ENCODE measurements at places on chromosomes 12 and 14.

GRCh38 chr12:109728921-109729320 lies 15.3 kb downstream of the FAM222A start:
- no peak for DNase-seq

DNA sequence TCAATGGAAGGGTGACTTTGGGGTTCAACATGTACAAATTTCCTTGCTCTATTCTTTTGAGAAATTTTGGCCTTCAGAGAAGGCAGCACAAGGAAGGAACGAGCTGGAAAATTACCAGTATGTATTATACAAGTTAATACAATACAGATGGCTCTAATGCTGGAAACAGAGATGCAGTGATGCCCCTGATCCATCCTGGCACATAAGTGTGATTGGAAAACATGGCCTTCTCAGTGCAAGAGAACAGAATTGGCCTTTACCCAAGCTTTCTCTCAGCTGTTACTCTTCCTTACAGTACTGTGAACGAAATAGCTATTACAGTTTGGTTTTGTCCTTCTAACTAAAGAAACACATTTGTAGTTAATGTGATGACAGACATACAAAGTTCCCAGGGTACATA lies 102.5 kb upstream of the GPHB5 start:
- no peak for DNase-seq

GRCh38 chr14:94717808-94718207 lies 52.1 kb downstream of the GSC start:
- DNase-seq = no peak

- DNase-seq = no peak
Measured at GRCh38 chr12:15801770-15802744, 12.9 kb upstream of the EPS8 start.

GRCh38 chr12:124044809-124045321 lies 71.8 kb downstream of the ZNF664 start:
- DNase-seq = no peak

- DNase-seq = no peak
Measured at GRCh38 chr14:63578300-63578699, 35.1 kb upstream of the PPP2R5E start.

GRCh38 chr14:104794631-104794992 lies 936 bp downstream of the AKT1 start:
- no peak for DNase-seq

- DNase-seq = no peak
Measured at GRCh38 chr12:53643232-53643979, 17.2 kb upstream of the ATF7 start.

DNA sequence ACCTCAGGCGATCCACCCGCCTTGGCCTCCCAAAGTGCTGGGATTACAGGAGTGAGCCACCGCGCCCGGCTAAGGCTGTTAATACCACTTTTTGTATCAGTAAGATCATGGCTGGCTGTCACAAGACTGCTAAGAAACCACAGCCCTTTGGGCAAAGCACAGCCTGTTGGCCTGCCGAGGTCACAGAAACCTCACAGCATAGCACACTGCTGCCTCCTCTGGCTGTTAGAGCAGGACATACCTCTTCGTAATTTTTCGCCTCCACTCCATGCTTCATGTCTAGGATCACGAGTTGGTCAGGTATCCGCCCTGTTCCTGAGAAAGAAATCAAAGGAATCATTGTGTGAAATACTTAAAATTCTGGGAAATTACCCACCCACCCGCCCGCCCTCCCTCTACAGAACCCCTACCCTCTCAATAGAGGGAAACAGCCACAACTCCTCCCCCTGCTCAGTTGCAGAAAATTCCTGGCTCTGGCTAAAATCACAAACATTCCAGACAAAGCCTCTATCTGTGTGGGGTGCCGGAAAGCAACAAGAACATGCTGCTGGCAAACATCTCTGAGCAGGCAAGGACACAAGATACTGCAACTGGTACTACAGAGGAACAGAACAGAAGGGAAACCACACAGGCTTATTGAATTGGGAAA lies 20.7 kb upstream of the NEK9 start:
- DNase-seq = no peak

DNA sequence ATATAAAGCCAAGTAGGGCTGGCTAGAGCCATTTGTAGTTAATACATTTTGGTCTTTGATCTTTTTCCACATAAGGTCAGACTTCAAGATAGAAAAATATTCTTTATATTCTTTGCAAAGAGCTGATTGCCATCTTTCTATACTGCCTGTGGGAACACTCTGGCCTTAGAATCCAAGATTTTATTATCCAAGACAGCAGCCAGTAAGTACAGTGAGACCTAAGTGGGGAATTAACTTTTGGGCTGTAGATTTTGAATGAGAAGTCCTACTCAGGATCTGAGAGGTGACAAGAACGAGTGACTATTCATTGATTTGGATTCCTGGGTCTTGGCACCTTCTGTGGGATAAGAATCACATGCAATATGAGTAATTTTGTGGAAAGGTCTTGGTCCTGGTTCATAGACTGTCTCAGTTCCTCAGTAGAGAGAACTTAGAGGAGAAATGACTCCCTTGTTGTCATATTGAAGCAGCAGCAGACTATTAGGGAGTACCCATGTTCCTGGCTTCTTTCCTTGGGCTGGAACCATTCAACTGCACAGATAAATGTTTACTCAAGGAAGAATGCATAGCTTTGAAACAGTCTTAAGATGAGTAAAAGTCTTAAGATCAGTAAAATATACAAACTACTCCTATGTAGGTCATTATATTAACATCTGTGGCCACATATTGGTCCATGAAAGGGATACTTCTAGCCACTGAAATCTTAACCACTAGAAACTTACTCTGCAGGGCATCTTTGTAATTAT lies 353.8 kb downstream of the RAD51B start:
- DNase-seq = no peak

GRCh38 chr14:75295061-75295461 lies 16.4 kb downstream of the FOS start:
- no peak for DNase-seq

DNA sequence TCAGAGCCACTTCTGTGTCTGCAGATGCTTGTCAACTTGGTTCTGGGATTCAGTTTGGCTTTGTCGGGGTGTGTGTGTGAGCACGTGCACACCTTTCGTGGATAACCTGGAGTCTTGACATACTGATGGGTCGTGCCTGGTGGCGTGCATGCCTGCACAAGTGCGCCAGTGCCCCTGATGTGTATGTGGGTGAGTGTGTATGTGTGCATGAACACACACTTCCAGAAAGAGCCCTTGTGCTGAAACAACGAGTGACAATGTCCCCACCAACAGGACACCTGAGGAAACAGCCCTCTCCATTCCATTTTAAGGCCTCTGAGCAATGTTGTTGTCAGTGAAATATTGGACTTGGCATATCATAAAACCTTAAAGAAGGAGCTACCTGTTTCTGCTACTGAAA lies 53.9 kb downstream of the SMUG1 start:
- no peak for DNase-seq

GRCh38 chr12:53219956-53220693 lies 11.9 kb downstream of the RARG start:
- peak; percentile 33 for DNase-seq

- DNase-seq = no peak
Measured at GRCh38 chr12:111268738-111269572, 99.9 kb downstream of the PHETA1 start.

DNA sequence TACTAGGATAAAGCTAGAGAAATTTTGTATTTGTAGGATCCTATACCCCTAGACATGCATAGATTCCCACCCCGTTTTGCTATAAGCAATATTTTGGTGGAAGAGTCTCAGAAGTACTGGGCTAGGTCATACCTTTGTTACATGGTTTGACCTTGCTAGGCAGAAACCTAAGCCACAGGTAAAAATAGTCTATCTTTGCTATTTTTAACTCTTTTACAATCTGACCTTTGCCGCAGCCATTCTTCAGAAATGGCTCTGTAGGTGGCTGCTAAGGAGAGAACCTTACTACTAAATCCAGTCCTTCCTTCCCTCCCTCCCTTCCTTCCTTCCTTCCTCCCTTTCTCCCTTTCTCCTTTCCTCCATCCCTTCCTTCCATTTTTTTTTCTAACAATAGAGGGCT lies 242.9 kb upstream of the SEL1L start:
- no peak for DNase-seq

- no peak for DNase-seq
Measured at GRCh38 chr12:58105225-58106119, 164.1 kb downstream of the ATP23 start.

DNA sequence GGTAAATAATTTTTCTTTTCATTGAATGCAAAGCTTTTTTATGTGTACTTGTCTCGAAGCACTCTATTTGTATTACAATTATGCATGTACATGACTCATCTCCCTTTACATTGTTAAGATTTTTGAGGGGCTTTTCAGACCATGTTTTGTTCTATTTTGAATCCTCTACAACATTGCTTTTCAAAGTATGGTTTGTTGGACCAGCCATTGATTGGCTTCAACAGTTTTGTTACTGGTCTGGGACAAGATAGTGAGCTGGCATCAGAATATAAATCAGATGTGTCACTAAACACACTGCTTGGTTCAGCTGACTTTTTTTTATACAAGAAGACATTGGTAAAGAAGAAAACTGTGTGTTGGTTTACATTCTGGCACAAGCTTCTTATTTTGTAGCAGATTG lies 122.3 kb downstream of the MON2 start:
- no peak for DNase-seq

- DNase-seq = no peak
Measured at GRCh38 chr14:65958664-65959562, 527.3 kb upstream of the CCDC196 start.

DNA sequence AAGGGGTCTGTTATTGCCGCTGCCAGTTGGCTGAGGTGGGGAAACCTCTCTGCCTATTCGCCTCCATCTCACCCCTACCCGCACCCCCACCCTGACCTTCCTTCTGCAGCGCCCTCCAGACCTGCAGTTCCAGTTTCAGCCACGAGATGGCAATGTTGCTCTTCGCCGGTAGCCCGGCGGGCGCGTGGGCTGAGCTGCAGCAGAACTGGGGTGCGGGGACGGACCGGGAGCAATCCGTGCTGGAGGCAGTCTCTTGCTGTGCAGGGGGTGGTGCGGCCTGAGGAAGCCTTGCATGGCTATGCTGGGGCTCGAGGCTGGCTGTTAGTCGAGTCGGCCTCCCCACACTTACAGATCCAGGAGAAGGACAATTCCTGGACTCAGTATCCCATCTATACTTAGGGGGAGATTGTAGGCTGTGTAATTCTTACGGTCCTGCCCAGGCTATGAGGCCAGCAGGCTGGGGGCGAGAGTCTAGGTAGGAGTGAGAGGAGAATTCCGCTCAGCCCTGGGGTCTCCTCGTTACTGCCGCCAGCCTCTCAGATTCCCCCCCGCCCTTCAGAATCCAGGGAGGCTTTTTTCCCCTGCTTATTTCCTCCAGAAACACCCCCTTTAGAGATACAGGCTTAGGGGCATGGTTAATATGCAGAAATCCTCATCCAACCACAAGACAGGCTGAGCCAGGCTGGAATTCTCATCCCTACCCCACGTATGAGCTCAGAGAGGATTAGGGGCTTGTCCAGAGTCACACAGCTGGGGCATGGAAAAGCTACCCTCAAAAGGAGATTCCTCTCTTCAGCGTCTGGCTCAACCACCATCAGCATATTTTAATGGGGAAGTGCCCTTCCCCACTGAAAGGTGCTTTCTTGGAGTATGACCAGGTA lies 118.2 kb downstream of the AACS start:
- no peak for DNase-seq

DNA sequence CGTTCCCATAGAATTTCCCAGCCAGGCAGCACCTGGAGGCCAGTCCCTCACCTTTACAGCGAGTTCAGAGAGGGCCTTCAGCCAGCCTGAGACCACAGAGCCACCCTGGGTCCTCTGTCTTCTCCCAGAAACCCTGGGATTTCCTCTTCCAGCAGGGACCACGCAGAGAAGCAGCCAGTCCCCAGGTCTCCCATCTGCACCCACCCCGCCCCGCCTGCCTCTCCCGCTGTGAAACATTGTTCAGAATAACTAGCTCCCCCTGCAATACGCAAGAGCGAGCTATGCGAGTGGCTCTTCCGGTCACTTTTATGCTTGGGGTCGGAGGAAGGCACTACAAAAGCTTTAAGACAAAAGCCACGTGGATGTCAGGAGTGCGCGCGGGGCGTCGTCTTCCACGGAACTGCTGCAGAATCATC lies 77.8 kb downstream of the SERPINA3 start:
- no peak for DNase-seq

DNA sequence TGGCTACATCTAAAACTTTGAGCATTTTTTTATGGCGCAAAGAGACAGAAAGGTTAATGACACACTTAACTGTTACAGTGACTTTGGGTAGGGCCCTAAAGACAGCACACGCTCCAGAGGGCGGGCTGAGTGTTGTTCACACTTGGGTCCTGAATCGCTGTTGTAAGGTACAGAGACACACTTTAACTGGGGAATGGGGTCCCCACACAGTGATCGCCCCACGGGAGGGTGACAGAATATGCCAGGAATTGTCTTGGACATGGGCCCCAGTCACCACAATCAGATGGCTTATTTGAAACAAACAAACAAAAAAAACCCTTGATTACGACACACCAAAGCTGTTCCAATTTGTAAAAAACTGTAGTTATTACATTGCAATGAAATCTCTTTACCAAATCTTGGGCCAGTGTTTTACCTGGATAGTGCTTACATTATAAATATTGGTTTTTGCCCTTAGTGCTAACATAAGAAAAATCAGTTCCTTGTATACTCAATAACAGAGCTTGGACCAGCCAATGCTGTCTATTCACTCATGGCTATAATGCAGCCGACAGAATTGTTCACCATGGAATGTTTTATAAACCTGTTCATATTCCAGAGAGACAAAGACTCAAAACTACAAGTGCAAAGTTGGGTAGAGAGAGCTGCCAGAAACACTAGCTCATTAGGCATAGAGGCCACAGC lies 28.3 kb downstream of the KCTD10 start:
- no peak for DNase-seq

- DNase-seq = peak; percentile 56
Measured at GRCh38 chr14:39988939-39989338, 556.7 kb upstream of the FBXO33 start.

DNA sequence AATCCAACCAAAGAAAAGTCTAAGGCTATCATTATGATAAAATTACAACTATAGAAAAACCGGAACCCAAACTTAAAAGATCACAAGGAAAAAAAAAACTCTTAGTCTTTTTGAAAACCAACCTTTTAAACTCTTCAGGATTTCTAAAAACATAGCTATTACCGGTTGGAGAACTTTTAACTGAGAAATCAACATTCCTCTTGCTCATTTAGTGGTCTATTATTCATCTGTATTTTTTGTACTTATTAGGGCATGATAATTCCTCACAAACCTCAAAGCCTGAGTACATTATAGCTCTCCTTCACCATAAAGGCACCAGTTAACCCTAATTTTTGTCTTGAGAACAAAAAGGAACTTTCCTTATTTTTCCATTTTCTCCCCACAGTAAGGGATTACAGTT lies 10.4 kb downstream of the LUM start:
- no peak for DNase-seq

GRCh38 chr14:64804754-64805260 lies 74.9 kb downstream of the SPTB start:
- DNase-seq = no peak

GRCh38 chr14:40447017-40447416 lies 1014.8 kb upstream of the FBXO33 start:
- DNase-seq = no peak

GRCh38 chr14:61561657-61562276 lies 133.5 kb upstream of the HIF1A start:
- DNase-seq = no peak

All from NCI-H526 treated with DMSO at 0.1 percent for 48 hours (cell line).